ENCODE measurements at places on chromosomes 3 and 15.

GRCh38 chr3:16550676-16551341 lies 37.3 kb upstream of the RFTN1 start:
- peak; percentile 44 for DNase-seq

- DNase-seq = no peak
Measured at GRCh38 chr3:111989061-111989678, 9.6 kb upstream of the TAGLN3 start.

DNA sequence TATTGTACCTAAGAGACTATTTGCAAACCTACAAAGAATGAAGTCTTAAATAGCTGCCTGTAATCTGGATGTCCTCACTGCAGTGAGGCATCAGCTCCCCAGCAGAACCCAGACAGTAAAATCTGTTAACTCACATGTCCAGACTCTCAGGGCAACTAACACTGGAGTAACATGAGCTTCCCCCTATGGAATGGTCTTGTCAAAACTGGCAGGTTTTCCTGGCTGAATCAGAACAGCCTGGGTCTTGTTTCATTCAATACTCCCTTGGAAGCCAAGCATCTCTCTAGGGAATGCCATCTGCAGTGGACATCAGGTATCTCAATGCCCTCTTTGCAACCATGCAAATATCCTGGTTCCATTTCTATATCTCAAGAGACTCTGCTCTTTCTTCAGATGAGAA lies 24.4 kb downstream of the PTPN9 start:
- DNase-seq = no peak

DNA sequence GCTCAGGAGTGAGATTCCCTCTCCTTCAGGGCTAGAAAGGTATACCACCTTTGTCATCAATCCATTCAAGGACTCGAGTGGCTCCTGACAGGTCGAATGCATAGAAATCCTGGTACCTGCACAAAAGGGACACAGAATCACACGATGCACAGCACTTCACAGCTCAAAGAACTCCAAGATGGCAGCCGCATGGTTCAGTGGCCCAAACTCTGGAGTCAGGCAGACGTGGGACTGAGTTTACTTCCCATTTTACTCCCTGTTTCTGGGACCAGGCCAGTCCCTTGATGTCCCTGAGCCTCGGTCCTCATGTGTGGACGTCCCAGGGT lies 536 bp downstream of the WDR73 start:
- no peak for DNase-seq

- DNase-seq = no peak
Measured at GRCh38 chr3:49157289-49157688, 8.8 kb downstream of the CCDC71 start.

- peak; percentile 81 for DNase-seq
Measured at GRCh38 chr15:40367686-40368611, 9.9 kb downstream of the DISP2 start.

DNA sequence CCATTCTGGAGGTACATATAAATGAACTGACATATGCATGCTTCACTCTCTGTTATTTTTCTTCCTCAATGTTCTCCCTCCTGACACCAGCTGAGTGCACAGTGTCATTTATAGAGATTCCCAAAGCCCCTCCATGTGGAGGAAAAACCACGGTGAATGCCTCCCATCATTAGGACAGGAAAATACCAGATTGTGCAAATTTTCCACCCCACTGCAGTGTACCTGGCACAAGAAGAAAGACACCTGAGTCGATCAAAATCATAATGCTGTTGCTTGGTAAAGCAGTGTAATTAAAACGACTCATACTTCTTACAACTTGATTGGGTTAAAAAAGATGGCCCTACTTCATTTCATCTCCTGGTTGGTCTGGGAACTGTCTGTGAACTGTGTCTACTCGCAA lies 290.6 kb downstream of the IL5RA start:
- DNase-seq = no peak

- DNase-seq = no peak
Measured at GRCh38 chr3:197339841-197340520, 41.6 kb upstream of the DLG1 start.

GRCh38 chr3:71537211-71537611 lies 46.3 kb downstream of the FOXP1 start:
- no peak for DNase-seq

DNA sequence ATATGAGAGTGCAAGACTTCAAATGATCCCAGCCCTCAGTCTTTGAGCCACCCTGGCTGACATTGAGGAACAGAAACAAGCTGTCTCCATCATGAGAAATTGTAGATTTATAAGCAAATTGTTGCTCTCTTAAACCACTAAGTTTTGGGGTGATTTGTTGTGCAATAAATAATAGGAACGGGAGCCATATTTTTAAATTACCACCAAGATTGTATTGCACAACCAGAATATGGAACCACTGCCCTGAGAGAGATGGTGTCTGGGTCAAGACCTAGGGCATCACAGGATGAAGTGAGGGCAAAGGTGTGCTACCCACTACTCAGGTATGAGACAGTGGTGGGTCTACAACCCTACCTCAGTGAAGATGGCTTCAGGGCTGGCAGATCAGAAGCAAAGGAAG lies 2.3 kb upstream of the CFAP92 start:
- no peak for DNase-seq

DNA sequence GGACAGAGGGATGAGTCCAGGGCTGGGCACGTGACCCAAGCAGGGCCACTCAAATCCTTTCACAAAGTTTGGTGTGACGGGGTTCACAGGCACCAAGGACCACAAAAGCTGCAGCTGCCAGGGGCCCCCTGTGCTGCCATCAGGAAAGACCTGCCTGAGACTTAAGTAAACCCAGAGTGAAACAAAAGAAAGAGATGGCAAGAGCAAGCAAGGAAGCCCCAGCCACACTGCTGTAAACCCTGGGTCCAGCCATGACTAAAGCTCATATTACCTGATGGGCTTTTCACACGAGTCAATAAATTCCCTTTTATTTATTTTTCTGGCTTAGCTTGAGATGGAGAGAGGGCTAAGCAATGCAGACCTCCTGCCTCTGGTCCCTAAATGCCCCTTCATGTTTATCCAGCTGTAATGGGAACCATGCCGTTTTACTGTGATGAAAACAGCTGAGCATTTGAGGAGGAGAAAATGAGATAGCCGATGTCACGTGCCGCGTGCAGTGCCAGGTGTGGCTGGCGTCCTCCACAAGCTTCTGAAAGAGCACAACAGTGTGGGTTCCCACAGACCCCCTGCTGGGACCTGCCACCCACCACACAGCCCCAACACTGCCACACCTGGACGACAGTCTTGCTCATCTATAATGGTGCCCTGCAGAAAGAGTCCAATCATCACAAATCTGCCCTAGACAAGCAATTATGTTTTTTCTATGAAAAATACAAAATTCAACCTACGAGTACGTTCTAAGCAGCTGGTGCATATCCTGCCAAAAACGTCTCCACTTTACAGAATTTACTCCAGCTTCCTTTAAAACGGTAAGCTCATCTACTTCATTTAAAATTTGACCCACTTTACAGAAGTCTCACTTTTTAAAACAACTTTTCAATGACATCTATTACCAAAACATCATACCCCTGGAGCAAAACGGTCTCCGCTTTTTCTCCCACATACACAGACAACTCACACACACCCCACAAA lies 34.2 kb downstream of the ADAMTS17 start:
- no peak for DNase-seq

- DNase-seq = no peak
Measured at GRCh38 chr15:39918688-39919385, 1.2 kb downstream of the GPR176 start.

DNA sequence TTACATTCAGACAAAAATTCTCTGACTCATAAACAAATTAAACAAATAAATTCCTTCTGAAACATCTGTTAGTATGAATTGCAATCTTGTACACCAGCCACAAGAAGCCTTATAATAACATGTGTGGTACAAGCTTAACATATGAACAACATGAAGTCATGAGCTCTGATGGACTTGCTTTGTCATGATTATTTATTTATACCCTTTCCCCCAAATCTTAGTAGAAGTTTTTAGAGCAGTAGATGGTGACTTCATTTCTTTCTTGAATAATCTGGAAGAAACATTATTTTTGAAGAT lies 633.4 kb downstream of the EPHA3 start:
- DNase-seq = no peak

- no peak for DNase-seq
Measured at GRCh38 chr3:179921500-179921899, 115.2 kb downstream of the PEX5L start.

- no peak for DNase-seq
Measured at GRCh38 chr3:71491154-71491752, 92.3 kb downstream of the FOXP1 start.

DNA sequence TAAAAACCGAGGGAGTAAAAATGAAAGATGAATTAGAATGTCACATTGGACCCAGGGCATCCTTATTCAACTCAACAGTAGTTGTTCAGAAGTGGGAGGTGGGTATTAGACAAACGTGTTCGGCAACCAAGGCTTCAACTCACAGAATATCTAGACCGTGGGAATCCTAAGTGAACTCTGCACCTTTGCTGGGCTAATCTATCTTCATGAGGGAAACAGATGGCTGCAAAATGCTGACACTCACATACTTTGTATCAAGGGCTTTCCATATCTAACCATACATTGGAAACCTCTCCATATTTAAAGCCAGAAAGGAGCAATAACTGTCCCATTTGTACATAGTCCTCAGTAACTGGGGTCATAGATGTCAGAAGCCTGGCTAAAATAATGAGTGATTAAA lies 20.9 kb downstream of the PLSCR1 start:
- no peak for DNase-seq

- no peak for DNase-seq
Measured at GRCh38 chr3:53921296-53921695, 29.6 kb upstream of the SELENOK start.

GRCh38 chr3:127399154-127399553 lies 111.3 kb upstream of the PRR20G start:
- DNase-seq = no peak

- DNase-seq = no peak
Measured at GRCh38 chr3:50453907-50454306, 49.5 kb downstream of the CACNA2D2 start.

DNA sequence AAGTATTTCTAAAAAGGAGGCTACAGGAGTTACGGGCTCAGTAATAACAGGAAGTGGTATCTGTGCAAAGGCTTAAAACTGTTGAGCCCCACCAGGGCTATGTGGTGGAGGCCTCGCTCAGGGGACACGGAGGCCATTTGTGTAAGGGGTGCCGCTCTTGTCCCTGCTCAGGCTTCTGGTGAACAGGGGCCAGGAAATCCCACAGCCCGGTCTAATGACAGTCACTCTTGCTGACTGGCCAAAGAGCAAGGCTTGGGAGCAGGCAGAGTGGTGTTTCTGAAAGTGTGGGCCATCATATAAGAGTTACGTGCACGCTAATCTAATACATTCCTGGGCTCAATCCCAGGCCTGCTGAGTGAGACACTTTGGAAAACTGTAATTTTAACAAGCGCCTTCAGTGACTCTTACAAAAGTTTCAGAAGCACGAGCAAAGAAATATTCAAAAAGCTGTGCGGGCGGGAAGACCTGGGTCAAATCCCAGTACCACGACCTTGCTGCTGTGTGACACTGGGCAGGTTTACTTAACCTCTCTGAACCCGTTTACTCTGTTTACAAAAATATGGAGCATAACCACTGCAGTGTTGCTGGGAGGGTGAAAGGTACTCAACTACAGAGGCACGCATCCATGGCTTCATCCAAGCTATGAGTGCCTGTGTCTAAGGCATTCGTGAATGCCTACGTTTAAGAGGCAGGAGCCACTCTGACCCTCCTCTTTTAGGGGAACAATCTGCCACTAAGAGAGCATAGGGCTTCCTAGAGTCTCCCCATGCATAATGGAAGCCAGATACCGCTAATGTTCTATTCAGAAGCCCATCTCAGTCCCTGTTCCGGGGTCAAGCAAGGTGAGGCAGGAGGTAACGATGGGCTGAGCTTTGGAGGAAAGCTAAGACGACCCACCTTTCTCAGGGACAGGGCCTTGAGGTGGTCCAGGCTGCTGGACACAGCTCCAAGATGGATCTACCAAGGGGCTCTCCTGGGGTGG lies 2.0 kb downstream of the ATP10A start:
- peak; percentile 44 for DNase-seq

DNA sequence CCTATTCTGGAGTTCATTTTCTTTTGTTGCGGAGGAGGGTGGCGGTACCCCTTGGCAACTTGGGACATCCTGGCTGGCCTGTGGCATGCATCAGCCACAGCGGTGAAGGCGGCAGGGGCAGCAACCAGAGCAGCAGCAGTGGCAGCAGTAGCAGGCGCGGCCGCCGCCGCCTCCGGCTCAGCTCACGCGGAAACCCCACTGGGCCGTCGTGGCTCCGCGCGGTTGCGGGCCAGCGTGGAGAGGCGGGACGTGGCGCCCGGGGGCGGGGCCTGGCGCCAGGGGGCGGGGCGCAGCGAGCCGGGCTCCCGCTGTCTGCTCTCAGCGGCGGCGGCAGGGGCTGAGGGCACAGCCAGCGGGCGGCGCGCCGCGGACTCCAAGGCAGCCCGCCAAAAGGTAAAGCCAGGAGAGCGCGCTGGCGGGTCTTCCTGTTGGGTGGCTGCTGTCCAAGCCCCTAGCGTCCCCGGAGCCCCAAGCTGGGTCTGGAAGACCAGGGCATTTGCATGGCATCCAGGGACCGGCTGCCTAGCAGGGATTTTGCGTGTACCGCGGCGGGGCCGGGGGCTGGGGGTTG lies 334.4 kb upstream of the THRB start:
- DNase-seq = no peak

DNA sequence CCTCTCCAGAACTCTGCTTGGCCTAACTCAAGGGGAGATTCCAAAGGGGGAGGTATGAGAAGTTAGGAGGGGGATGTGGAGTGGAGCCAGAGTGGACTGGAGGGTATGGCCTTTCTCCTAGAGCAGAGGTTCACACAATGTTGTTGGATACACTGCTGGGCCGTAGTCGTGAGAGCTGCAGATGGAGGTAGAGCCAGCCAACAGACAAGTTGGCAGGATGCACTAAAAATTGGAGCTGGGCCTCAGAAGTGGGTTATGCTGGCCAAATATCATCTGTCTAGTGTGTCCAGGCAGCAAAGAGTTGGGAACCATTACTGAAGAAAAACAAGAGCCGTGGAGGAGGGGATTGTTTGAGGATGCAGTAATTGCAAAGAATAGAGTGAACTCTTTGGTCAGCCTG lies 27.7 kb upstream of the LRRFIP2 start:
- no peak for DNase-seq

GRCh38 chr3:193560870-193561269 lies 6.2 kb upstream of the ATP13A4 start:
- DNase-seq = no peak

DNA sequence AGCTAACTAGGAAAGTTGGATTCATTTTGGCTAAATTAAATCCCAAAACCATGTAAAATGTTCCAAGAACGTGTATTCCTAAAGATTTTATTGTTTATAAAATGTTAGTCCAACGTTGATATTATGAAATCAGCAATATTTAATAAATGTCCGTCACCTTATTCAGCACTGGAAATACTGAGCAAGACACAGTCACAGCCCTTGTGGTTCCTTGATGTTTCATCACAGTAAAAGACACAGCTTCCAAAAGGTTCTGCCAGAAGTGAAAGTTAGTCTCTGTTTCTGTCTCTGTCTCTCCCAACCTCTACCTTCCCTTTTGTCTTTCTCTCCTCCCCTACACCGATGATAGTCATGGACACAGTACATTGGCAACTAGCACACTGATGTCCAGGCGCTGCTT lies 82.2 kb upstream of the BOC start:
- no peak for DNase-seq

All from activated T-helper 1 cell treated with Interleukin-2 at 50 U/mL for 16 hours (primary cell).